ENCODE measurements at places on chromosomes 7 and 10.

- no peak for DNase-seq
Observed at GRCh38 chr10:29667191-29667590, 32.4 kb upstream of the SVIL start.

- DNase-seq, result peak; percentile 96
Observed at GRCh38 chr10:48634198-48634983, 29.5 kb upstream of the ARHGAP22 start.

DNA sequence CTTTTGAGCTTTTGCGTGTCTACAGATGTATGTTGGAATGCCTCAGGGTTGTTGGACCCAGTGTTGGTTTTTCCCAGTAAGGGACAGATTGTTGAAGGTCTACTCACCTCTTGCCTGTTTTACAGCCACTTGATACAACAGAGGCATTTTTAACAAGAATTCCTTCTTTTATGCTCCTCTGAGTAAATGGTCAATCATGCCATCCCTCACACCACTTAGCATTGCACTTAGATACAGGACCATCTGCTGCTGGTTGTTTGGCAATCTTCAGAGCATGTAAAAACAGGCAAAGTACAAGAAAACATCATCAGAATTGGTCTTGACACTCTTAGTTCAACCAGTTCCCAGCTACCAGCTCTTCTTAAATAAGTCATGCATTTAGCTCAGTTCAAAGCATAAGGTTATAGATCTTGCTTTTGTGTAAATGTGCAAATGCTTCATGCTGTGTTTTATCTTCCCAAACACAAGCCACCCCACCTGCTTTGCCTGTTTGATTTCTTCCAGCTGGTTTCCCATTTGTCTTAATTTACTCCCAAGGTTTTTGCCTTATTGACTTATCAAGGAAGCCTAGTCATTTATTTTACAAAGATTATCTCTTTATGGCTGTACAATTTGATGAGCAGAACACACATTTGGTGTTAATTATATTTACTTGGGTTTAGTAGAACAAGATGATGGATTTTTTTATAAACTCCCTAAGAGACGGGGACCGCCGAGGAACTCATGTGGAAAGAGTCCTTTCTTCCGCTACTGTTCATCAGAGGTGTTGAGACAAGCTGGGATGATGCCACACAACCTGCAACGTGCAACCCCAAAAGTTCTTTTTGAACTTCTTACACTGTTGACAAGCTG, 136.6 kb downstream of the AHR start:
- DNase-seq, result no peak

- DNase-seq, result no peak
Observed at GRCh38 chr7:109950821-109951564, 1139.9 kb upstream of the LRRN3 start.

DNA sequence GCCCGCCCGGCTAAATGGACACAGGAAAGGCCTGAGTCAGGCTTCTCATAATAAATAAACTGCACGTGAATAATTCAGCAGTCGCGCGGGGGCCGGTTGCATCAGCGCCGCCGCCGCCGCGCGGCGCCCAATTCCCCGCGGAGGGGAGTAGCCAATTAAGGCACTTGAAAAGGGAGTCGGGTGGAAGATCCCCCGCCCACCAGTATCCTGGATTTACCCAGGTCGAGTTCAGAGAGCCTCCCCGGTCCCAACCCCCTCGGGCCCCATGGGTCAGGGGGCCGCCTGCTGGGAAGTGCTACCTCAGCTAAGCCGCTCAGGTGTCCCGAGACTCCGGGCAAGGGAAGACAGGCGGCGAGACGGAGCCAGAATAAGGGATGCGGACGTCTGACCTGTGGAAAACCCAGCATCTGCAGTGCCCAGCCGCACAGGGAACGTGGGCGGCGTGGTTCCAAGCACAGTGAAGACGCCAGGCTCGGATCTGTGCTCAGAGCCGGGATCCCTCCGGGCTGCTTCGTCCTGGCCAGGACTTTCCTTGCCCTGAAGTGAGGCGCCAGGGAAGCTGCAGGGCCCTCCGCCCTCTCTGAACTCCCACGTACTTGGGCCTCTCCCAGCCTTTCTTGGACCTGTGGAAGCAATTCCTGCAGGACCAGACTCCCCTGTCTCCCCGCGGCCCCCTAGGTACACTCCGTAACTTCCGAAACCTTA, 7.3 kb upstream of the LBX1 start:
- DNase-seq, result no peak

DNA sequence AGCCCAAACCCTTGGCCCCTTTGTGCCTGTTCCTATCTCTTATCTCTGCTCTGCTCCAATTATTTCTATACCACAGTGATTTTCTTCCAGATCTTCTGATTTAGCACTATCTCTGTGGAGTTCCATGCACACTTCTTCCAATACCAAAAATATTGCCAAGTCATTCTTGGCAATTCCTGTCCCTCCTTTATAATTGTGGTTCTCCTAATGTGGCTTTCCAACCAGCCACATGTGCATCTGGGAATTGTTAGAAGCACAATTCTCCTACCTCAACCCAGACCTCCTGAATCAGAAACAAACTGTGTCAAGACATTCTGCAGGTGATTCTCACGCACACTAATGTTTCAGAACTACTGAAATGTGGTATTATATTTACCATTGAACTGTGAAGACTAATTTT, 447.8 kb upstream of the IGFBP3 start:
- no peak for DNase-seq

DNA sequence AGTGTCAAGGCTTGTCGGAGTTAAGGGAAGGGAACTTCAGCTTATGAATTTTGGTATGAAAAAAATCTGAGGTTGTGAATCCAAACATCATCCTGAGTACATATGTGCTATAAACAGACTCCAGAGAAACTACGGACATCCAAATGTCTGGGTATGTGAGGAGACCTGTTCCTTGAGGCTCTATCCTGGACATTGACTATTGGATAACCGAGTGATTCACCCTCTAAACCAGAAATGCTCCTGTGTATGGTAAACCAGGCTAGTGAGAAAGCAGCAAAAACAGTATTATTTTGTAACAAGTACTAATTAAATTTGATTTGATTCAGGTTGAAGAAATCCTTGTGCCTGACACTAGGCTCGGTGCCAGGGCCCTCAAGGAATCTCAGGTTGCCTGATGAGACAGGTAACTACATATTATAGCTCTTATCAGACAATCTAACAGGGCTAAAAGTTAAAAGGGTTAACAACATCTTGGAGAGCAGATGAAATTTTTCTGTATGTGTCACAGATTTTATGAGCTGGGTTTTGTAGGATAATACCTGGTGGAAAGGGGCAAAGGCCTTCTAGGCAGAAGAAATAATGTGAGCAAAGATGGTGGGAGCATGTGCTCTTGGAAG, 10.4 kb upstream of the STOX1 start:
- no peak for DNase-seq

DNA sequence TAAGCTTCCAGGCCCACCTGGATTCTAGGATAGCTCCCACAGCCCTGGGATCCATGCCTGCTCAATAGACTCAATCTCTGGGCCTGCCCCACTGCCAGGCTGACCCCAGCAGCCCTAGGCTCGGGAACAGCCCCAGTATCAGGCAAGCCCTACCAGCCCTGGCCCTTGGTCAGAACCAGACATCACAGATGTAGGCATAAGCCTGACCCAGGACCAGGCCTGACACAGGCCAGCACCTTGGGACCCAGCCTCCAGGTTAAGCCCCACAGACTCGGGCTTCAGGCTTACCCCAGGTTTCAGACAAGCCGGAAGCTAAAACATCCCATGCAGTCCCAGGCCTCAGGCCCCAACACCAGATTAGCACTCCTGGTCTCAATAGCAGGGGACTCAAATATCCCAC, 276.2 kb upstream of the LRRTM3 start:
- DNase-seq, result no peak

GRCh38 chr7:115724400-115725056, 306.0 kb downstream of the TFEC start:
- no peak for DNase-seq

DNA sequence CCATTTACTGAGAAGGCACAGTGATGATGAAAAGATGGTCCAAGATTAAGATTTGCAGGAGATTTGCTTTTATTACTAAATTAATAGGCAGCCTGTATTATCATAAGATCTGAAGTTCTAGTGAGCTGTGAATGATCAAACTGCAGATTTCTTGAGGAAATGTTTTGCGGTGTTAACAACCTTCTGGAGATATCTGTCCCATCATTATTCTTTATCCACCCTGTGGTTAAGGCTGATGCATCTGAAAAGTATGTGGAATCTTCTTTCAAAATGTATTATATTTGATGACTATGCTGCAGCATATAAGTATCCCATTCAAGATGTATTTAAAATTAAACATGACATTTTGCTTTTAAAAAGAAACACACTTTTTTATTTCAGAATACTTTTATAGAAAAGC, 150.3 kb downstream of the POLR1F start:
- no peak for DNase-seq

DNA sequence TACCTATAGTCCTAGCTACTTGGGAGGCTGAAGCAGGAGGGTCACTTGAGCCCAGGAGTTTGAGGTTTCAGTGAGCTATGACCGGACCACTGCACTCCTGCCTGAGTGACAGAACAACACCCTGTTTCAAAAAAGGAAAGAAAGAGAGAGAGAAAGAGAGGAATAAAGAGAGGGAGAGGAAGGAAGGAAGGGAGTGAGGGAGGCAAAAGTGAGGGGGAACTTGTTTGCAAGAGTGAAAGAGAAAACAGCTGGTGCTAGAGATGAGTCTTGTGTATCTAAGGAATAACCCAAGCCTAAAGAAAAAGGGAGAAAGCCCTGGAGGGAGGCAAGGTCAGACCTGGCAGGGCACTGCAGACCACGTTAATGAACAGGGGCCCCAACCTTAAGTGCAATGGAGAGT, 4.8 kb upstream of the NT5C2 start:
- no peak for DNase-seq

Measured in inflammatory macrophage (primary cell).